Breast epithelium (tissue), 4 donors: ENCODE measurements at places on chromosomes 6 and 20.

GRCh38 chr6:133474516-133474915 lies 233.4 kb downstream of the EYA4 start:
- no peak overlapping the region for H3K4me3 ChIP-seq
- no peak overlapping the region for H3K27ac ChIP-seq
- H3K36me3 ChIP-seq = no peaks in the 10 kb centered on the region
- H3K27me3 ChIP-seq = no peaks in the 10 kb centered on the region
- no peaks in the 10 kb centered on the region for H3K4me1 ChIP-seq

- peak within 1 kb of the TSS; percentile 38 for H3K4me3 ChIP-seq
- peak within 1 kb of the TSS; percentile 34 for H3K27ac ChIP-seq
- H3K27me3 ChIP-seq = no peaks in the 10 kb centered on the region
Measured at GRCh38 chr6:32439602-32440214, at the start of gene HLA-DRA. TSS of gene HLA-DRA (plus strand) at chr6:32439887. CDS start at chr6:32439951, 64 bp downstream.

DNA sequence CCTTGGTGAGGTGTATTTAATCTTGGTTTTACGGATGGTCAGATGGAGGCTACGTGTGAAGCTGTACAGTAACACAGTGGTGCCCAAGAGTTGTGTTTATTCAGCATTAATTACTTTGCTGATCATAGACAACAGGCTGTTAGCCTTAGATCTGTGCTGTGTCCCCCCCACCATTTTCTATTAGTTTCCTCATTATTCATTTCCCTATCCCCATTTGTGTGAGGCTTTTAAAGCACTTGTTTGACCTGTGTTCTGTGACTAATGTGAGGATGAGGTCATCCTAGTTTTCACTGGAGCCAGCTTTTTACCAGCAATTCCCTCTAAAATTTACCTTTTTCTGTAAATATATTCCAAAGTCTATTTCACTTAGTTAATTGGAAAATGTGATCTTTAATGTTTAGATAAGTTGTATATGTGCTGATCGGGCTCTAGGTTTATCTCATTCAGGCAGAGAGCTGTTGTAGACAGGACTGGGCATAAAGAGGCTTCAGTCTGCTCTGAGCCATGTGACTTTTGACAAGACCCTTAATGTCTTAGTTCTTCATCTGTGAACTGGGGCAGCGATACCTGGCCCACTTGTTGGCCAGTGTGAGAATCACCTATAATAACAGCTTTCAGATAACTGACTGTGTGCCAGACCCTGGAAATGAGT lies 8.4 kb downstream of the MAPRE1 start:
- H3K27me3 ChIP-seq = no peaks in the 10 kb centered on the region
- DNase-seq = no peak
- H3K4me3 ChIP-seq = no peak overlapping the region

GRCh38 chr20:50199703-50200102 lies 9.1 kb downstream of the CEBPB start:
- no peaks in the 10 kb centered on the region for H3K27me3 ChIP-seq
- H3K4me3 ChIP-seq = no peak overlapping the region
- DNase-seq = no peak
- peaks cover 4% of the 10 kb centered on the region for H3K4me1 ChIP-seq
- peak overlapping the region; percentile 45 for H3K27ac ChIP-seq

DNA sequence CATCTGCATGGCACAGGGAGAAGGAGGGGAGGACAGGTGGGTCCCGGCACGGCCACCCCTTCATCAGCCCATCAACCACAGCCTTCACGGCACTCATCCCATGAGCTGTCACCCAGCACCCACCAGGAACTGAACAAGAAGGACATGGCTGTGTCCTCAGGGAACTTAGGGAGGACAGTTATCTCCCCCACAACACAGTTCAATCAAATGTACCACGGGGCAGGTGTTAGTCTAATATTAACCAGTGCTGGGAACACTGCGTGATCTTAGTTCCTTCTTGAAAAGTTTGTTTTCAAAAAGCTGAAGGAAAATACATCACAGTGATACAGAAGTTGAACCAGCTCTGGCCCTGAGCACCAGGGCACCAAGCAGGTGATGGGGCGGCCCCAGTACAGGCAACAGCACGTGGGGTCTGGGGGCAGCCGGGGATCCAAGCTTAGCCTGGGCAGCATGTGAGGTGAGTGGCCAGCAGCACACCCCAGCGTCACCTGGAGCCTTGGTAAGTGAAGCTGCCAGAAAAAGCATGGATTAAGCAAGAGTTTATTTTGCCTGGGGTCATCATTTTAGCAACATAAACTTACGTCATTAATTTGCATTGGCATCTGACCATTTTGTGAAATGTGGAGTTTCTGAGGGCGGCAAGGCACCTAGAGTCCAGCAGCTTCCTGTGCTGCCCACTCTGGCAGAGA lies 35.5 kb upstream of the AFDN start:
- no peaks in the 10 kb centered on the region for H3K36me3 ChIP-seq
- no peaks in the 10 kb centered on the region for H3K27me3 ChIP-seq
- H3K4me3 ChIP-seq = no peak overlapping the region
- peaks cover 3% of the 10 kb centered on the region for H3K4me1 ChIP-seq
- H3K27ac ChIP-seq = peak overlapping the region; percentile 26
- DNase-seq = peak; percentile 68

- H3K27ac ChIP-seq = no peak overlapping the region
- H3K4me3 ChIP-seq = no peak overlapping the region
- H3K4me1 ChIP-seq = no peaks in the 10 kb centered on the region
- no peaks in the 10 kb centered on the region for H3K27me3 ChIP-seq
- no peak for DNase-seq
- no peaks in the 10 kb centered on the region for H3K36me3 ChIP-seq
Measured at GRCh38 chr6:54248319-54248718, 59.9 kb upstream of the TINAG start.

DNA sequence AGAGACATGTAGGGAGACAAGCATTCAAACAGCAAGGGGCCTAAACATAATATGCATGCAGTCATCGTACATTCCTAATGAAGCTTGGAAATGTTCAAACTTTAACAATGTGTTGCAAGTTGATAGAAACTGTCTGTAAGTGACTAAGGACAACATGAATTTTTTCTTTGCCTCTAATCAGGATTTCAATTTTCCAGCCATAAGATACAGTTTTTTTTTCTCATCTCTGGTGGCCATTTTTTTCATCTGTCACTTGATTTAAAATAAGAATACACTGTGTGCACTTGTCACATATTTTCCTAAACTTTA lies 22.2 kb upstream of the MTRF1L start:
- no peaks in the 10 kb centered on the region for H3K4me1 ChIP-seq
- H3K36me3 ChIP-seq = no peaks in the 10 kb centered on the region
- no peak overlapping the region for H3K4me3 ChIP-seq

DNA sequence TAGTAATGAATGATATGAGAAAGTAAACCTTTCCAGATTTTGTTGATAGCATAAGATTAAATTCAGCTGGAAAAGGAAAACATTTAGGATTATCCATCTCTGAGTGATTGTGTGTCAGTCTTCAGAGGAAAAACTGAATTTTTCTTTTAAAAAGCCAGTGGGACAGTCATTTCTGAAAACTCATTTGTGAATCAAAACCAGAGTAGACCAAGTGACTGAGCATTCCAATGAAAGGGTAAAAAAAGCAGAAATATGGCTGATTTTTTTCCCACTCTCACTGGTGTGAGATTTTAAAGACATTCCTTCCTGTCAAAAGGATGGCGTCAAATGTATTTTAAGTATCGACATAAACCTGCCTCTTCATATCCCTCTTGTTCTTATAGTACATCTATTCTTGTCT lies 214.0 kb downstream of the GMPR start:
- no peak overlapping the region for H3K4me3 ChIP-seq
- DNase-seq = no peak
- no peaks in the 10 kb centered on the region for H3K36me3 ChIP-seq
- no peaks in the 10 kb centered on the region for H3K27me3 ChIP-seq
- H3K4me1 ChIP-seq = peaks cover 3% of the 10 kb centered on the region
- no peak overlapping the region for H3K27ac ChIP-seq

DNA sequence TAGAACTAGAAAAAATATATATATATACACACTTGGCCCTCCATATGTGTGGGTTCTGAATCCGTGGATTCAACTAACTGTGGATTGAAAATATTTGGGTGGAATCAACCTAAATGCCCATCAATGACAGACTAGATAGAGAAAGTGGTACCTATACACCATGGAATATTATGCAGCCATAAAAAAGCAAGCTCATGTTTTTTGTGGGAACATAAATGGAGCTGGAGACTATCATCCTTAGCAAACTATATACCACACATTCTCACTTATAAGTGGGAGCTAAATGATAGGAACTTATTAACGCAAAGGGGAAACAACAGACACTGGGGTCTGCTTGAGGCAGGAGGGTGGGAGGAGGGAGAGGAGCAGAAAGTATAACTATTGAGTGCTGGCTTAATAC lies 28.0 kb downstream of the OR2A4 start:
- H3K27me3 ChIP-seq = no peaks in the 10 kb centered on the region
- no peak overlapping the region for H3K27ac ChIP-seq
- H3K36me3 ChIP-seq = no peaks in the 10 kb centered on the region
- no peak overlapping the region for H3K4me3 ChIP-seq

- no peaks in the 10 kb centered on the region for H3K4me1 ChIP-seq
- DNase-seq = no peak
- no peak overlapping the region for H3K4me3 ChIP-seq
- no peaks in the 10 kb centered on the region for H3K36me3 ChIP-seq
- peak overlapping the region; percentile 73 for H3K27ac ChIP-seq
Measured at GRCh38 chr6:51495096-51495495, 592.3 kb downstream of the PKHD1 start.

GRCh38 chr6:125312478-125312877 lies 10.7 kb upstream of the HDDC2 start:
- no peak for DNase-seq
- H3K36me3 ChIP-seq = no peaks in the 10 kb centered on the region
- H3K27me3 ChIP-seq = no peaks in the 10 kb centered on the region
- no peak overlapping the region for H3K4me3 ChIP-seq
- no peak overlapping the region for H3K27ac ChIP-seq

DNA sequence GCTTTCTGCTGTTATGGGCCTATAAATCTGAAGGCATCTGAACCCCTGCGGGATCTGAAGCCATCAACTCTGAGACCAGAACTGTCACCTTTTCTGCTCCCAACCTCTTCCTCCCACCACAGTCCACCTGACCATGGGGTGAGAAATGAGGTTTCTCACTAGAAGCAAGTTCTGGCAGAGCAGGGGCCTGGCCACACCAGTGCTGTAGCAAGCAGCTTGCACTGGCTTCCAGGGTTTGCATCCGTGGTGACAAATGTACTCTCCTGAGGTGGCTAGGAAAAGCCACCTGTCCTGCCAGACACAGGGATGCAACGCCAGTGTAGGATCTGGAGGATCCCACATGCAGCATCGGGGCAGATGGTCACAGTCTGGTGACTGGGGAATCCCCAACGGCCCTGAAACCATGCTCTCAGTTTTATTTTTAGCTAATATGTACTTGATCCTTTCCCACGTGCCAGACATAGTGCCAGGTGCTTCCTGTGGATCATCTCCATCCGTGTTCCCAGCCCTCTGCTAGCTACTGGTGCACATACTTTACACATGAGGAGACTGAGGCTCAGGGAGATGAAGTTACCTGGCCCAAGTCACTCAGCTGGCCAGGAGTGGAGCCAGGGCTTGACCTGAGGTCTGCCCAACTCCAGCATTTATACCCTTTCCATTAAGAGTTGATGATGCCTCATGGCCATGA lies 122.1 kb upstream of the SPACA1 start:
- DNase-seq = no peak
- no peaks in the 10 kb centered on the region for H3K27me3 ChIP-seq
- H3K4me3 ChIP-seq = no peak overlapping the region
- no peaks in the 10 kb centered on the region for H3K36me3 ChIP-seq

DNA sequence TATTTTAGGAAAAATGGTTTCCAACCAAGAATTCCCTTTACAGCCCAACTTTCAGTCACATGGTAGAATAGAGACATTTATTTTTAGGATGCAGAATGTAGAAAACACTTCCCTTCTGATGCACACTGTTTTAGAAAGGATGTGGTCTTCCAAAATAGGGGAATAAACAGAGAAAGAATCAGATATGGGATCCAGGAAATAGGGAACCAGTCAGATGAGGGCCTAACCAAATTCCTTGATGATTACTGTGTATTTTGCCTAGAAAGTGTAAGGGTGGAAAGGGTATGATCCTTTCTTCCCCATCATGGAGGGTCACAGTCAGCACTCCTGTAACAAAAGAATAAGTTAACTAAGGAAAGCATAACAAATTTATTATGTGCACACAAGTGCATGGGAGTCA lies 27.4 kb downstream of the SLX4IP start:
- no peaks in the 10 kb centered on the region for H3K4me1 ChIP-seq
- no peaks in the 10 kb centered on the region for H3K27me3 ChIP-seq
- no peaks in the 10 kb centered on the region for H3K36me3 ChIP-seq
- no peak overlapping the region for H3K4me3 ChIP-seq

DNA sequence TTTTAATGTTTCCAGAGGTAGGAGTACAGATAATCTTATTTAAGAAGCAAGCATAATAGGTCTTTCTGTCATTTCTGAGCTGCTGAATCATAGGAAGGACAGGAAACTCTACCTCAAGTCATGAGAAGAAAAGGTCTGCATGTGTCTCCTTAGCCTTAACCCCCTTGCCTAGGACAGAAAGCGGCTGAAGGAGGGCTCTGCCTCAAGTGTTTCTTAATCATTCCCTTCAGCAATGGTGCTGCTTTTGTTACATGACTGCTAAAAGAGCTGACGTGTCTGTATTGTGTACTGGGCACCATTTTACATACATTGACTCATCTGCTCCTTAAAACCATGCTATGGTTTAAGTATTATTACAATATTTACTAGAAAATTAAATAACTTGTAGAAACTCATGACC lies 564.0 kb upstream of the AGPAT4 start:
- H3K27ac ChIP-seq = no peak overlapping the region
- no peaks in the 10 kb centered on the region for H3K4me1 ChIP-seq
- no peak overlapping the region for H3K4me3 ChIP-seq
- H3K36me3 ChIP-seq = no peaks in the 10 kb centered on the region
- DNase-seq = no peak

- H3K27me3 ChIP-seq = peaks cover 5% of the 10 kb centered on the region
- peaks cover 25% of the 10 kb centered on the region for H3K4me1 ChIP-seq
- H3K36me3 ChIP-seq = no peaks in the 10 kb centered on the region
- H3K4me3 ChIP-seq = peak overlapping the region; percentile 75
Measured at GRCh38 chr6:3230900-3231246, 3.4 kb upstream of the TUBB2B start.

GRCh38 chr6:113560376-113560775 lies 296.8 kb upstream of the MARCKS start:
- H3K36me3 ChIP-seq = no peaks in the 10 kb centered on the region
- H3K4me3 ChIP-seq = no peak overlapping the region
- H3K4me1 ChIP-seq = no peaks in the 10 kb centered on the region

GRCh38 chr6:163427498-163428254 lies 13.2 kb downstream of the QKI start:
- peaks cover 5% of the 10 kb centered on the region for H3K4me1 ChIP-seq
- H3K27ac ChIP-seq = no peak overlapping the region
- H3K27me3 ChIP-seq = no peaks in the 10 kb centered on the region

DNA sequence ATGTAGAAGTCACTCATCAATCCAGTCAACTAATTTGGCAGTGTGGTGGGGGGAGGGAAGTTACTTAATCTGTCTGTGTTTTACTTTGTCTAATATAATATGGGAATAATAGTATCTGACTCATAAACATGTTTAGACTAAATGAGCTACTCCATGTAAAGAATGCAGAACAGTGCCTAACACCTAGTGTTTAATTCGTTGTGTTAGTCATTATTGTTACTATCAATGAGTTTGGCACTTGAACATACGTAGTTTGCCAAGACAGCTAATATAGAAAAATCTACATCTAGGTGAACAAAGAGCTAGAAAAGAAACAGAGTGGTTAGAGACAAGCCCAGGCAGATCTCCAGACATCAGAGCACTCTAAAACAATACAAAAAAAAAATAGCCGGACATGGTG lies 49.1 kb downstream of the IRAK1BP1 start:
- H3K27me3 ChIP-seq = no peaks in the 10 kb centered on the region
- no peak overlapping the region for H3K27ac ChIP-seq
- no peak overlapping the region for H3K4me3 ChIP-seq
- no peak for DNase-seq
- no peaks in the 10 kb centered on the region for H3K36me3 ChIP-seq
- no peaks in the 10 kb centered on the region for H3K4me1 ChIP-seq
